ENCODE measurements at places on chromosomes 5 and 9.

- no peak for DNase-seq
Observed at GRCh38 chr9:20495098-20495497, 127.2 kb downstream of the MLLT3 start.

GRCh38 chr9:93025736-93026135, 32.8 kb upstream of the SUSD3 start:
- DNase-seq: no peak

- no peak for DNase-seq
Observed at GRCh38 chr9:131562032-131562959, 17.0 kb downstream of the PRRT1B start.

DNA sequence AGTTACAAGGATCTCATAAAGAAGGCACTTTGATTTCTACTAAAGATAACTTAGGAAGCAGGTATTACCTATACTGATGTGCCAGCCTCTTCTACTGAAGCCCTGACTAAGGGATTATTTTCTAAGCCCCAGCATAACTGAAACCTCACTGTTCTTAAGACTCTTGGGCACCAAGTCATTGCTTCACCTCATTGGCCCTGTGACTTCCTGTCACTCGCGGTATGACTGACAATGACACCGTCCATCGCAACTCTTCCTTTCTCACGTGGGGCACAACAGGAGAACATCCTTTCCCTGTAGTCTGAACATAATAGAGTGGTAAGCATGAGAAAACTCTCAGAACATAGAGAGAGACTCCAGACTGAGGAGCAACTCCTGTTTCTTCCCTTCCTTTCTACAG, 6.4 kb downstream of the OR2V2 start:
- no peak for DNase-seq

DNA sequence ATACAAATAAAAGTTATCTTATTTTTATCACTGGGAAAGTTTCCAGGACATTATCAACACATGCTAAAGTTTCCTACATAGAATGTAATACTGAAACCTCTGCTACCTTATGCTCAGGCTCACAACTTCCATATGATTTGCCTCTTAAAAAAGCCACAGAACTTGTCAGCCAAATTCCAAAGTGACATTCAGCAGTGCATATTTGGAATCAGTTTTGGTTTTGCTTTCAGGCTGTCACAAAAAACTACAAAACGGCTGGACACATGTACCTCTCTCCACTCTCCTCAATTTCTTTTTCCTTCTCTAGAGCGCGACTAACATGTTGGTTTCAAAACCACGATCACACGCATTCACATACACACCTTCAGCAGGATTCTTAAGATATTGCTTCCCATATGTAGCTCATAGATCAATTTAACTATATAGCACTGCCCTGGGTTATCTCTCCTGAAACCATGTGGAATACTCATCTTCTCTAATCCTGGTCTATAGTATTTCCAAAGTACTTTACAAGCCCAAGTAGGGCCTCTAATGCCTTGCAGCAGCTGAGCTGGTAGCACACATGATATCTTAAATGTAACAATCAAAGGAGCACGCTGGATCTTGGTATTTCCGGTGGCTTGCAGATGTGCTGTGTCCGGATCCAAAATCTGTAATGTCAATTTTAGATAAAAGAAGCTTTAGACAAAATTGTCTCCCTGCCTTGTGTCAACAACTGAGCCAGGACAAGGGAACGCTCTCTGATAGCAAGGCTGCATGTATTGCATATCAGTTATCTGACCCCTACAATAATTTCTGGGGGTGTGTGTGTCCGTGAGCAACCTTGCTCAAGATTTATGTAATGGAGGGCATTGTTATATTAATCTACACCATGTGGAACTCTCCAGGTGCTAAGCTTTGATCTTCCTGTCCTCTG, 203.2 kb downstream of the DMRT2 start:
- no peak for DNase-seq

DNA sequence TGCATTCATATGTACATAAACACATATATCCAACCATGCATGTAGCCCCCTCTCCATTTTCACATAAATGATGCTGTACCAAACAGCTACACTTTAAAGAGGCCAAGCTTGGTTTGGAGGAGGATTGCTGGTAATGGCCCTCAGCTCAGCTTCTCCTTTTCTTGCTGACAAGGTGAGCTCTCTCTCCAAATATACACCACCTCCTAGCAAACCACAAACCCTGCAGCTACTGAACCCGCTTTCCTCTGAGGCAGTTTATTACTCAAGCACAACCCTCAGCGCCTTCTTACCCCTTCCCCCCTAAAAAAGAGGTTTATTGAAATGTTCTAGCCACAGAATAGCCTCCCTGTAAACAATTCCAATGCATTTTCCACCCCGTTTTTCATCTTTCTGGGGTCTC, 54.0 kb downstream of the ALG2 start:
- no peak for DNase-seq

DNA sequence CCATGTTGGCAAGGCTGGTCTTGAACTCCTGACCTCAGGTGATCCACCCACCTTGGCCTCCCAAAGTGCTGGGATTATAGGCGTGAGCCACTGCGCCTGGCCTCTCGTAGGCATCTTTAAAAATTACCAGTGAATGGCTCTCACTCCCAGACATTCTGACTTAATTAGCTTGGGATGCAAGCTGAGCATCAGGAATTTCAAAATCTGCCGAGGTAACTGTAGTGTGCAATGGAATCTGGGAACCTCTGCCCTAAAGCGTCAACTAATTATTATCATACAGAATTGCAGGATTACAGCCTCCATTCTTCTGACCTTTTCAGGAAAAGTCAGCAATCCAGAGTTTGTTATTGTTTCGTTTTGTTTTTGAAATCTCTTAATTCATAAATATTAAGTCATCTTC, 213.4 kb upstream of the DMAC1 start:
- no peak for DNase-seq

DNA sequence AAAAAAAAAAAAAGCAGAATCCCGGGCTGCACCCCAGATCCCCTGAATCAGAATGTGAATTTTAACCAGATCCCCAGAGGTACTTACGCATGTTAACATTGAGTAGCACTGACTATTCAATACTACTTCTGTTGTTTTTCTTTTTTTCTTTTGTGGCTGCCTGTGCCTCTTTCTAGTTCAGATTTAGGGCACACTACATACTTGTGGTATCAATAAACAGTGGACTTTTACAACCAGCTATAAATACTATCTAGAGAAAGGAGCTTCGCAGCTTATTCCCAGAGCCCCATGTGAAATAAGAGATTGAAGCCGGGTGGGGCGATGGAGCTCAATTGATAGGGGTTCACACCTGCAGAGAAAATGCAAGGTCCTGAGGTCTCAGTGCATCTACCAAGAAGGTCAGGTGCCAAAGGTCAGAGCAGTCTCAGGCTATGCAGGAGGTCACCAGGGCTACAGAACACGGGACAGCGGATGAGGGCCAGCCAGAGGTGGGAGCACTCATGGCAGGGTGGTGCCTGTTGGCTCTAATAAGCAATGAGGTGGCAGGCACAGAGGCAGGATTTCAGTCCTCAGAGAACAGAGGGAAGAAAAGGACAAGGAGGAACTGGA, 22.3 kb downstream of the WWC1 start:
- no peak for DNase-seq

DNA sequence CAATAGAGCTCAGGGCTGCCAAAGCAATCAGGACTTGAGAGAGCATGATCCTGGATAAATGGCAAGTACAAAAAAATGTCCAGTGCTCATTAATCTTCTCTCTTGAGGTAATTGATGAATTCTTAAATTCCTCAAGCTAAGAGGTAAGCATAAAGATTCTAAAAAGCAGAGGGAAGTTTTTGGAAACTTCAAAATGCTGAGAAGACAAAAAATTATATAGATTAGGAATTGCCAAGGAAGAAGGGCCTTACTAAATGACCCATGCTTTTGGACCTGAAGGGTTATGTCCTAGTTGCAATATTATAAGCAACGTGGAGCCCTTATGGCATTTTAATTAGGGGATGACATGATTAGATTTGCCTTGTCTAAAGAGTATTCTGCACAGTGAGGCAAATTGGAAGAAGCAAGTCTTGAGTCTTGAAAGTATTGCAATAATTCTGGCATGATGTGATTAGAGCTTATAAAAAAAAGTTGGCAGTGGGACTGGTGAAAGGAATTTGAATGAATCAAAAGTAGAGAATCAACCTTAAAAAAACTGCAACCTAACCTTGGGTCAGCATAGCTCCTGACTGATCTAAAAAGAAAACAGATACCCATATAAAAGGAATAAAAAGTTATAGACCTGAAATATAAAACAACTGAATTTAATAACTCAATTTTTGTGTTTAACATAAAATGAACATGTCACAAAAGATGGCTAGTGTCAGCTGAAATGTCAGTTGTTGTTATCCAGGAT, 323.8 kb upstream of the ARRDC3 start:
- DNase-seq: no peak

GRCh38 chr9:82761027-82761426, 301.9 kb downstream of the RASEF start:
- DNase-seq: no peak

DNA sequence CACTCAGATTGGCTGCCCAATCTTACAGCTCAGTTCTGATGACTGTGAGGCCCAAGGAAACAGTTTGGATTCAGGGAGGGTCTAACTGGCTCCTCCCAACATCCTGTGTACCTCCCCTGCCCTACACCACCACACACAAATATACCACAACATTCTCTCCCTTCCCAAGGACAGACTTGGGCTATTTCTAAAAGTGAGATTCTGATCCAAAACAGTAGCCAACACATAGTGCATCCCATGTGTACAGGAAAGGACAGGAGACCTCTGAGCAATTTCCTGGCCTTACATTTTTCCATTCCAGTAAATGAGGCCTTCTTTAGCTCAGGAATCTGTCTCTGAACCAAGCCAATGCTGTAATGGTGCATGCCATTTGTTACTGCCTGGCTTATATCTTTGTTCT, 20.8 kb downstream of the ZNF366 start:
- no peak for DNase-seq

GRCh38 chr5:153490118-153491037, at the start of gene GRIA1:
Gene GRIA1, plus strand, starts transcription at chr5:153490670.
- no peak for DNase-seq

- DNase-seq: no peak
Observed at GRCh38 chr5:175544108-175544511, 65.8 kb downstream of the SFXN1 start.
